Right kidney (tissue), 9 donors: ENCODE measurements at places on chromosomes 5 and 9.

GRCh38 chr9:137311986-137312851 lies 10.1 kb upstream of the NRARP start:
- DNase-seq: no peak

- DNase-seq: no peak
These were observed 6.6 kb downstream of the FIBCD1 start for GRCh38 chr9:130932255-130933079.

GRCh38 chr9:95653246-95653645 lies 136.5 kb upstream of the PTCH1 start:
- no peak for DNase-seq

- no peak for DNase-seq
These were observed 17.9 kb upstream of the RANBP17 start for GRCh38 chr5:170843870-170844269.

DNA sequence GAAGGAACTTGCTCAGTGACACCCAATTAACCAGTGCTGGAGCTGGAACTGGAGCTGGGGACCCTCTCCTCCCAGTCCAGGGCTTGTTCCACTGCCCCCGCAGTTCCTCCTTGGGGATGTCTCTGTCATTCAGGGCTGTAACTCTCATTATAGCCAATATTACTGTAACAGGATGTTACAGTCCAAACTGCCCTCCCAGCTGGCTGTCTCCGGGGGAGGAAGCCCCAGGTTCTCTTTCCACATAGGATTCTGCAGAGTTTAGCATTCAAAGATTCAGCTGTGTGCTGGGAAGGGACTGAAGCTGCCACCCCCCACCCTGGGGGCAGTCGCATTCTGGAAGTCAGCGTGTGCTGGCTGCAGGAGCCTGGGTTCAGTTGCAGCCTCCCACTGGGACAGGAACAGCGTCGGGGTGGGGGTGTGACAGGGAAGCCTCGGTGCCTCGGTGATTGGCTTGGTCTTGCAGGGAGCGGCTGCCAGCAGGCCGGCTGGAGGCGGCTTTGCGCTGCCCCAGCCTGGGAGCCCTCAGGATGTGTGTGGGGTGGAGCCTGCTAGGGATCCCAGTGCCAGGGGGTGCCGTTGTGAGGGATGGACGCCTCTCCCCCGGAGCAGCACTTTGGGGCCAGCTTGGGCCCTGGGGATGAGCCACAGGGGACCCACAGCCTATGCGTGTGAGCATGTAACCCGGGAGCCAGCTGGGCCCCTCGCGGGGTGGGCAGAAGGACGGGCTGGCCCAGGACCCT lies 101.1 kb downstream of the RGS3 start:
- DNase-seq: peak; percentile 70

- DNase-seq: no peak
These were observed 131.4 kb upstream of the SHB start for GRCh38 chr9:38200431-38200830.

DNA sequence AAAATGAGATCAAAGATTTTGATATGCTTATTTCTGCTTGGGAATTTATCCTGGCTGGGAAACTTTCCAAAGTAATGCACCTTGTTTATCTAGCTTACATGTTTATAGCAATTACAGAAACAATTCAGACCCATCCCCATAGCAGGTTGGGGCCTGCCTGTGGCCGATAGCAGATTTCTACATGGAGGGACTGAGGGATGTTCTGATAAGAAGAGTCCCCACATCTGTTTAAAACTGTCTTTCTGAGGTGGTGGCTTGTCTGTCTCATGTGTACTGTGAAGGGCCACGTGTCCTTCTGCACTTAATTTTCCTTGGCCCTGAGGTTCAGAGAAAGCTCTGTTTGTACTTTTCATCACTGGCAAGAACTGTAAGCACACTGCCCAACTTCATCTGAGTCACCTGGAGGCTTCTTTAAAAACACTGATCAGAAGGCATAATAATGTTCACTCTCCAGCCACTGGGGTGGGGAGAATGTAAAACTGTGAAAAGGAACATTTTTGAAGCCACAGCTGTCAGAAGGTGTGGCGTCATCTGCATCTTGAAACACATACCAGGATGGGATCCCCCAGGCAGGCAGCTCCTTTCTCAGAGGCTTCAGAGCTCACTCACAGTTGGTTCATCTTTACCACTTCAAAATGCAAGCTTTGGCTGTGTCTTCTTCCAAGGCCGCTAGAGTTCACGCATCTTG lies 80.3 kb downstream of the MAP1B start:
- no peak for DNase-seq

GRCh38 chr5:170232786-170233185 lies at the start of gene C5orf58:
C5orf58 (plus strand) TSS chr5:170232985; CDS start chr5:170234977, 1,992 bp downstream.
- no peak for DNase-seq
